ENCODE measurements at places on chromosomes 16 and 17.

- DNase-seq, result no peak
Measured at GRCh38 chr17:75754378-75755204, 10.4 kb downstream of the GALK1 start.

DNA sequence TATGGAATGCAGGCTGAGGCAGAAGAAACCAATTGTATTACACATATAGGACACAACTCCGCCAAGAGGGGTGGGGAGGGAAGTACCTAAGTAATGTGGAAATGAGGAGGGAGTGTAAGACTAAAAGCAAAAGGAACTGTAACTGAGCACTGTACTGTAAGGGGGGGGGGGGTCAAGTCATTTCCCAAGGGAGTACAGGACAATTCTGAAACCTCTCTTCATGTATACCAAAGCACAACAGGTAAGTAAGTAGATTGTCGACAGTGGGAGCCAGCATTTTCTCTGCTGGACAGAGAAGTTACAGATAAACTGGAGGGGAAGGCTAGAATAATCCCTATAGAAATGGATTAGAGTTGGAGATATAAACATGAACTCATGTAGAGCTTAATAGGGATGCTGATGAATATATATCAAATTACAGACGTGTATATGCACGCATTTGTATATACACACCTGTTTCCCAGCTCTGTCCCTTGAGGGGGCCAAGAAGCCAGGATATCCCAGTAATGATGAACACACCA is 6.4 kb downstream of the USP22 start:
- no peak for DNase-seq

DNA sequence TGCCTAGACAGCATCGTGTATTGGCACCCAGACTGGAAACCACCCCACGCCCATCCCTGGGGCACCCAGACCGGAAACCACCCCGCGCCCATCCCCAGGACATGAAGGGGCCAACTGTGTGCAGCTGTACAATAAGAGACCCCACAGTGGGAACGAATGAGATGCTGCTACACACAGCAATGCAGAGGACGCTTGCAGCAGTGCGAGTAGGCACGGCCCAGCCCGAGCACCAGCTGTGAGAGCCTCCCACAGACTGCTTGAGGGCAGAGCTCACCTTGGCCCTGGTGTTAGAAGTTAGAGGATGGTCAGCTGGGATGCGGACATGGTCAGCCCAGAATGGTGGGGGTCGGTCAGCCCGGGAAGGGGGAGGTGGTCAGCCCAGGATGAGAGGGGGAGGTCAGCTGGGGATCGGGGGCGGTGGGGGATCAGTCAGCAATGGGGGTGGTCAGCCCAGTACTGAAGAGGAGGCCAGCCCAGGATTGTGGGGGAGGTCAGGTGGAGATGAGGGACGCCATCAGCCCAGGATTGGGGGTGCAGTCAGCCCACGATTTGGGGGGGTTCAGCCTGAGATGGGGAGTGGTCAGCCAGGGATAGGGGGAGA is 340.0 kb downstream of the C16orf95 start:
- DNase-seq, result no peak

GRCh38 chr16:54519161-54519695 is 232.6 kb upstream of the IRX3 start:
- DNase-seq, result no peak

DNA sequence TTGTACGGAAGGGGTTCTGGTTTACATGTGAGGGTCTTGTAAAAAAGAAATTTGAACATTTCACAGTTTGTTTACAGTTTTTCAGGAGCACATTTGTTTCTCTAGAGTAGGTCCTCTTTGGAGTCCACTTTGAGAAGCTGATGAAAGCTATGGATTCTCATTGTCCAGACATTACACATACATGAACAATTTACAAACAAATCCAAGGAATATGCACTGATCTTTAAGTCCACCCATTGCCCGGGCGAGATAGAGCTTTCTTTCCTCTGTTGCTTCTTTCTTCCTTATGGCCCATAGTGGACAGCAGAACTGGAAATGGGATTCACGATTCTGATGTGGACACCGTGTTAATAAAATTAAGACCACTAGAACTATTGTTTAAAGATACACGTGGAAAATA is 1.9 kb downstream of the DCAF7 start:
- no peak for DNase-seq

- no peak for DNase-seq
Measured at GRCh38 chr17:72719206-72719577, 373.3 kb downstream of the SLC39A11 start.

DNA sequence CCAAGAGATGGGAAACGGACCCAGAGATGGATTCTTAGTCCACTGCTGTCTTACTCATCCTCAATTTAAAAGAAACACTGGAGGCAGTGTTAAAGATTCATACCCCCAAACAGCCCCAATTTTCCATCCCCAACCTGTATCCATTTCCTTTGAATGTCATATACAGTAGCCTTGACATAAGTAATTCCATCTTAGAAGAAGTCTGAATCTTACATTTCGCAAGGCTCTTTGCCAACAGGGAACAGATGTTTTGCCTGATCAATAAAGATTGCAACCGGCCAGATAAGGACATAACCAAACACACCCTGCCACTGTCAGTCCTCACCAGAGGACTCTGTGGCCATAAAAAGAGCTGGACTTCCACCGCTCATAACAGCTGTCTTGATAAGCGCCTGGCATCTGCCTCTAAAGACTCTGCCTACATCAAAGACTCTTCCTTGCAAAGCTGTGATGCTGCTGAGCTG is 59.0 kb upstream of the MED9 start:
- no peak for DNase-seq
